HL-60 (cell line): ENCODE measurements at places on chromosomes 6 and 20.

GRCh38 chr6:77926198-77926751 is 273.4 kb downstream of the MEI4 start:
- no peak for DNase-seq

DNA sequence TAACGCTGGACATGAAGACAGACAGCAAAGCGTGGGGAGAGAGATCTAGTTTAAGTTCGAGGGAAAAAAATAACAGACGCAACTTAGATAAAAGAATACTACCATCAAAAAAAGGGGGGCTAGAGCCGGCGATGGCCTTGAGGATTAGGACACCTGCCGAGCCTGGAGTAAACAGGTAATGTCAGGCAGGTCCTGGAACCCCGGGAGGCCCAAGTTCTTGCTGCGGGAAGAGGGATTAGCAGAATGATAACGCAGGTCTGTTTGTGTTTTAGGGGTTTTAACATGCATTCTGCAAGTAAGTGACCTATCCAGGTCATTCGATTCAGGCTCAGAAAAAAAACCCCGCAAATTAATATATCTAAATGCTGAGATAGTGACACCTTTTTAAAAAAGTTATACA is 754 bp upstream of the TMEM170B start:
- DNase-seq: no peak

- no peak for DNase-seq
Measured at GRCh38 chr20:15676815-15677214, 896.4 kb downstream of the KIF16B start.

- peak; percentile 30 for DNase-seq
Measured at GRCh38 chr20:5918856-5919625, 31.3 kb downstream of the TRMT6 start.

GRCh38 chr6:37259191-37259590 is 1.2 kb upstream of the TMEM217 start:
- no peak for DNase-seq

DNA sequence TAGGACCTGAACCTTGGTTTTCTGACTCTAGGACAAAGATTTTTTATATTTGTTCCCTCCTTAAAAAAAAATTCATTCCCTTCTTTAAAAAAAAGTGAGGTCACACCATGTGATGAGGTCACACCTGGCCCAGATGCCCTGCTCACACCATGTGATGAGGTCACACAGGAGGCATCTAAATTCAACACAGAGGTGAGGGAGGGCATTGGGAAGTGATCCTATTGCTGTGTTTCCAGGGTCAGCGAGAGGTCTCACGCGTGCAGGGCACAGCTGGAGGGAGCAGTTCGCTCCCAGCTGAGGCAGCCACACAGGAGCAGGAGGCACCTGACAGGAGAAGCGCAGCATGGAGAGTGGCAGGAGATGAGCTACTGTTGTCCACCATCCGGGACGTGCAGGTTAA is 92.5 kb downstream of the SLC22A23 start:
- no peak for DNase-seq

DNA sequence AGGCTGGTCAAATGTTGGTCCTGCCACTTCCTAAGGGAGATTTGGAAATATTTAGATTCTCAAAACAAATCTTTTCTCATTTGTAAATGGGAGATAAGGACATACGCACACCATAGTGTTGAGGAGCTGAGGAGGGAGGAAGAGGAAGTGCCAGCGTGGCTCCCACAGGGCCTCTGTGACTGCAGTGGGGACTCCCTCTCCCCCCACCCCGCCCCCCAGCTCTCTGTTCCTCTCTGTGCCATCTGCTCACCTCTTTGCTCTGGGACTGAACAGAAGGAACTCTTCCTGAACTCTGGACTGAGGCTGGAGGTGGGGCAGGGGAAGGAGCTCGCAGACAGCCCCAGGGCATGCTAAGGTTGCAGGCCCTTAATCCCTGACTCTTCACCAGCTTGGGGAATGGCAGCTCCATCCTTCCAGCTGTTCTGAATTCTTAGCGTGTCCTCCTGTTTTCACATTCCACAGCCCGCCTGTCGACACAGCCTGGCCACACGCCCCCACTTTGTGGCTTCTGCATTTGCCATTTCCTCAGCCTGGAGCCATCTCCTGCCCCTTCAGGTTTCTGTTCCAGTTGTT is 11.4 kb downstream of the DDX27 start:
- peak; percentile 81 for DNase-seq

DNA sequence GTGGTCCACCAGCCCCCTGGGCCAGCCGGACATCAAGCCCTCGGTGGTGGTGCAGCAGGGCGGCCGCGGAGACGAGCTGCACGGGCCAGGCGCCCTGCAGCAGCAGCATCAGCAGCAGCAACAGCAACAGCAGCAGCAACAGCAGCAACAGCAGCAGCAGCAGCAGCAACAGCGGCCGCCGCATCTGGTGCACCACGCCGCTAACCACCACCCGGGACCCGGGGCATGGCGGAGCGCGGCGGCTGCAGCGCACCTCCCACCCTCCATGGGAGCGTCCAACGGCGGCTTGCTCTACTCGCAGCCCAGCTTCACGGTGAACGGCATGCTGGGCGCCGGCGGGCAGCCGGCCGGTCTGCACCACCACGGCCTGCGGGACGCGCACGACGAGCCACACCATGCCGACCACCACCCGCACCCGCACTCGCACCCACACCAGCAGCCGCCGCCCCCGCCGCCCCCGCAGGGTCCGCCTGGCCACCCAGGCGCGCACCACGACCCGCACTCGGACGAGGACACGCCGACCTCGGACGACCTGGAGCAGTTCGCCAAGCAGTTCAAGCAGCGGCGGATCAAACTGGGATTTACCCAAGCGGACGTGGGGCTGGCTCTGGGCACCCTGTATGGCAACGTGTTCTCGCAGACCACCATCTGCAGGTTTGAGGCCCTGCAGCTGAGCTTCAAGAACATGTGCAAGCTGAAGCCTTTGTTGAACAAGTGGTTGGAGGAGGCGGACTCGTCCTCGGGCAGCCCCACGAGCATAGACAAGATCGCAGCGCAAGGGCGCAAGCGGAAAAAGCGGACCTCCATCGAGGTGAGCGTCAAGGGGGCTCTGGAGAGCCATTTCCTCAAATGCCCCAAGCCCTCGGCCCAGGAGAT is 1.0 kb downstream of the POU3F2 start:
- no peak for DNase-seq

DNA sequence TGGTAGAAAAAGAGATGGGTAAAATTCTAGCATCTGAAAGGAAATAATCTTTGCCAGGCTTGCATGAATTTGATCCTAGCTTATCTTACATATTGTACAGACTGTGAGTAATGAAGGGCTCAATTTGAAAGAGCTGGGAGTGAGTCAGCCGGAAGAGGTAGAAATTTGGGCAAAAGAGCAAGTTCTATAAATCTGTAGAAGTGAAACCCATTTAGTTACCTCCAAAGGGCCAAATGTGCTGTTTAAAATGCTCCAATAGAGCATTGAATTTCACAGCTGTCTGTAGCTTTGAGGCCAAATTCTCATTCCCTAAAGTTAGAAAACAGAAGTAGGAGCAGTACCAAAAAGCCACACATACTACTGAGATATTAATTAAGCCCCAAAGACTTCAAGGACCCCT is 466.1 kb downstream of the BTBD3 start:
- DNase-seq: no peak

DNA sequence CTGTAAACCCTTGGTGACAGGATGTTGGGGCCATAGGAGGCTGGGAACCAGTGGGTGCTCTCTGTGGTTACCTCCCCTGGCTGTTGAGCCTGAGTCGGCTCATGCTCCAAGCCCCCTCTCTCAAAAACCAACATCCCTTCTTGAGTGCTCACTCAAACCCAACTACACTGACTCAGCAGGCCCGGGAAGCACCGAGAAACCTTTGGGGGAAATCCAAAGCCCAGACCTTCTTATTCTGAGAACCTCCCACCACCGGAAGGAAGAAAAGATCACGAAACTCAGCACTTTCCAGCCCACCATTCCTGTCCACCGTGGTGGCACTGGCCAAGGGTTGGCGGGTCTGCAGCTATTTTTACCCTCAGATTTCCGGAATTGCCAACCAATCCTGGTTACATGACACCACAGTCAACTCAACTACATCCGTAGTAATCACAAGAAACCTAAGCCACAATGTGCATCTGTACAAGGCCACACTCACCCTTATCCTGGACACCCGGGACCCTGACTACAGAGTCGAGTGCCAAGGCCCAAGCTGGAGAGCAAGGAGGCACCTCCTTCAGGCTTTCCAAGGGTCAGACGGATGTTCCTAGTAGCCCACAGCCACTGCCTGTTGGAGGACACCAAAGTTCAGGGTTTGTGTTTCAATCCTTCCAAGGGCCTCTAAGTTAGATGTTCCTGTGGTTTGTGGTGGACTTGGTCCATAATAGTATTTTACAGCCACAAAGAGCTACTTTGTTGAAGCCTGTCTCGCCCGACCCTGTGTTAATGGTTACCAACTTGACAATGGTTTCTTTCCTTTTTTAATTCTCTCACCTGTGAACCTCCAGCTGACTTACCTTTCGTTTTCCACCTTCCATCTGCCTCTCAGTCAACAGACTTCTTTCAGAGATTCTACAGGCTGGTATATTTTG is 317.0 kb downstream of the CDC5L start:
- DNase-seq: no peak

- DNase-seq: no peak
Measured at GRCh38 chr20:23541330-23541729, 27.0 kb downstream of the CST9L start.

DNA sequence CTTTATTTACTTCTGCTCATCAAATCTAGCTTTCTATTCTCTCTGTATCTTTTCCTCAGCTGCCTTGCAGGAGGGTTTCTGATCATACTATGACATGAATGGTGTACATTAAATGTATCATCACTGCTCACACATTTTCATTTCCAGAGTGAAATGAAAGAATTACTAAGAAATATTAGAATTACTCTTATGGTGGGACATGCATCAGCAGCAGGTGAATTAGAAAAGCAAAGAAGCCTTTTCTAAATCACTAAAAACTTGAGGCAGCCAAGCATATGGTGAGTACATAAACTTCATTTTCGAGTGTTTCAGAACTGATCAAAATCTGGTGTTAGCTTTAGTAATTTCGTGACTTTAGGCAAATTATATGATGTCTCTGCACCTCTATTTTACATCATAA is 23.6 kb downstream of the IL17A start:
- DNase-seq: no peak

- DNase-seq: no peak
Measured at GRCh38 chr6:21596949-21597682, 3.6 kb downstream of the SOX4 start.

GRCh38 chr20:45934046-45934585 is 367 bp upstream of the PCIF1 start:
- peak; percentile 49 for DNase-seq

DNA sequence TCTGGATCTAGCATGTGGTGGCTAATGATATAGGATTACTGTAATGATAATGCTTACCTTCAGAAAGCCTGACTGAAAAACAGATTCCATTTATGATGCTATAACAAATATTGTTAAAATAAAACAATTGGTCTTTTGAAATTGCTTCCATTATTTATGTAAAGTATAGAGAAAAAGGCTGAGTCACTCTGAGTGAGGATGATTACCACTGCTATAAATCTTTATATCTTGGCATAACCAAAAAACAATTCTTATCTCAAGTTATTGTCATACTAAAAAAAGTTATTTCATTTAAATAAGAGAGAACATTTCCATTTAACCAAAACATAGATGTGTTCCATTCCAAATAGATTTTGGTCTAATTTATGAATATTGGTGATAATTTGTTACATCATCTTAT is 53.0 kb upstream of the DST start:
- DNase-seq: no peak

DNA sequence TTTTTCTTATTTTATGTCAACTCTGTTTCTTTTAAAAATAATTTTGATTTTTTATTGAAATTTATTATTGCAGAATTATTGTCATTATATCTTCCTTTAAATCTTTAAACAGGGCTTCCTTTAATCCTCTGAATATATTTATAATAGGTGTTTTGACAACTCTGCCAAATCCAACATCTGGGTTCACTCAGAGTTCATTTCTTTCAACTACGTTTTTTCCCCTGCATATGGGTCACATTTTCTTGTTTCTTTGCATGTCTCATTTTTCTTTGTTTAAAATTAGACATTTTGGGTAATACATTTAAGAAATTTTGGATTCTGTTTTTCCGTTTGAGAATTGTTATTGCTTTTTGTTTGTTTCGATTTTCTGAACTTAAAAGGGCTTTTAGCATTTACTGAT is 655.1 kb upstream of the CITED2 start:
- DNase-seq: no peak
